Adrenal gland (tissue), 19 donors: ENCODE measurements at places on chromosomes 5 and 9. TPM values are rescaled to one million over a fixed set of nuclear protein-coding genes. Genes with fewer than 3 reads are reported as not detected.

DNA sequence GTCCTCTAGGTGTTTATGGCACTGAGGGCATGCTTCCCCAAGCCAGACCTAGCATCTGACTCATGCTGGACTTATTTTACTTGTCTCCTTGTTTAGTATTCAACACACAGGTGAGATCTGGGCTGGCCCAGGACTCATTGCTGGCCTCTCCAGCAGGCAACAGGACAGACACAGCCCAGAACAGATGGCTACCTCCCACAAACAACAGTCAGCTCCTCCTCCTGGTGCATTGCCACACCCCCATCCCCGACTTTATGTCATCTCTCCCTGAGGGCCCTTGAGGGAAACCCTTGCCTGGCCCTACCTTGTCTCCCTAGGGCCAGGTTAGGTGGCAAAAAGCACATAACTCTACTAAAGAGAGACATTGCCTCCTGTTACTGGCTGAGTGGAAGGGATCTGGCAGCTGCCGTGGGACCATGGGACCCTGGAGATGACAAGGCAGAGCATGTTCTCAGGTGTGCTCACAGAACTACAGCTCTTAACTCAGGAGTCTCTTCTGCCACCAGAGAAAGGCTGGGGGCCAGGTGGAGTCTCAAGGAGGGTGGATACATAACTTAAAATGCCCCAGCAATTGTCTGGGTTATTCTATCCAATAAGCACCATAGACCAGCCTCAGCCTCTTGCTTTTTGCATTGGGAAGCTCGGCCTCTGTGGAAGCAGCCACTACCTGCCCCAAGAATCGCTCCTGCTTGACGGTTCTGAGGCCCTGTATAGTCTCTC lies 2.3 kb downstream of the ACSL6 start:
- no peak for DNase-seq

FNIP1 gene
- total RNA-seq = 52.6 TPM

DNA sequence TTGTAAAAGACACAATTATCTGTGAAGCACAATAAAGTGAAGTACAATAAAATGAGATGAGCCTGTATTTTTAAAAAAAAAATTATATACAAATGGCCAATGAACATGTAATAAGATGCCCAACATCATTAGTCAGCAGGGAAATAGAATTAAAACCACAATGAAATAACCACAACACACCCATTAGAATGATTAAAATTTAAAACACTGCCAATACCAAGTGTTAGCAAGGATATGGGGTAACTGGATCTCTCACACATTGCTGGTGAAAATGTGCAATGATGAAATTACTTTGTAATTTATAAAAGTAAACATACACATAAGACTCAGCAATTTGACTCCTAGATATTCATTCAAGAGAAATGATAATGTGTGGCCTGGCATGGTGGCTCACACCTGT lies 62.8 kb downstream of the SHOC1 start:
- DNase-seq = no peak

PAEP gene
- not detected for total RNA-seq

CAVIN4 gene
- not detected for total RNA-seq

TMEM174 gene
- not detected for total RNA-seq

PIP5K1B gene
- total RNA-seq = 19.3 TPM

DNA sequence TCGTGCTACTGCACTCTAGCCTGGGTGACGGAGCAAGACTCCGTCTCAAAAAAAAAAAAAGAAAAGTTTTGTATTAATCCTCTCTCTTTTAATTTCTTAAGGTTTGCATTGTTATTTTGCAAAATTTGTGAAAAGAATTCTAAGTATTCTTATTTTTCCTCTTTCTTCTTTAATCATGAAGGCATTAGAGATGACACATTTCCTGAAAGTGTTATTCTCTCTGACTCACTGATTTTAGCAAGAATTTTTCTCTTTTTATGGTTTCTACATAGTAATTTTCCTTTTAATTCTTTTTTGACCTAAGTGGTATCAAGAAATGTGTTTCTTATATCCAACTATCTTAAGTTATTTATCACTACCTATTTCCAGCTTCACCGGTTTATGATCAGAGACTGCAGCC lies 78.0 kb downstream of the NSUN2 start:
- DNase-seq = no peak

DNA sequence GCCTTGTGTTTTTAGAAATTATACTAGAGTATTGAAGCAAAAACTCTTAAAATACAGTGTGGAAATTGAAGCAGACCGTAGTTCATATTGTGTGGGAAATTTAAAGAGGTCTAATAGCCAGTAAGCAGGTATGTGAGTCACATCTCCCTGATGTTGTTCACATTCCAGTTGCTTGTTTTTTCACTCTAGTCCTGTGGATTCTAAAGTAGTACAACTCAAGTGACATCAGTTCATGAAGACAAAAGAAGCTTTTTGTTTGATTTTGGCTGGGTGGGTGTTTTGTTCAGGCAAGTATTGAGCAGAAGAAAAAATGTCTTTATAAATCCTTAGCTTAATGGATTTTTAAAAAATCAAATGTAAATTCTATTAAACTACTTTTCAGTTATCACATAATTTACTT lies 216.2 kb downstream of the MAN2A1 start:
- DNase-seq = no peak

- DNase-seq = no peak
Observed at GRCh38 chr5:139296862-139297326, 3.4 kb downstream of the MATR3 start.

BSPRY gene
- 2.9 TPM for total RNA-seq

- DNase-seq = no peak
Observed at GRCh38 chr9:16651446-16651964, 219.0 kb downstream of the BNC2 start.

- DNase-seq = no peak
Observed at GRCh38 chr9:36501727-36502126, 71.0 kb upstream of the MELK start.

DNA sequence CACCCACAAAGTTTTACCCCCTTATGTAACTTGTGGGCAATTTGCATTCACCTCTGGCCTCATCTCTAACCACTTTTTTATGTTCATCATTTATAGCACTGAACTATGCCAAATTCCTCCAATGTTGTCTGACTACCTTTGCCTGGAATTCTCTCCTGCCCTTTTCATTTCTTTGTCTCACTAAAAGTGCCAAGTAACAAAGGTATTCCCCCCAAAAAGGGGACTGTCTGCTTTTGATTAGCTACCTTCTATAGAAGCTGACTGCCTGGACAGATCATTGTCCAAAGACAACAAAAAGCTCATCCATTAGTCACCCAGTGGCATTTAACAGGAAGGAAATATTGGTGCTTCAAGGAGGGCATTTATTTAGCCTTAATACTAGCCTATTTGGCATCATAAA lies 189.9 kb upstream of the VCAN start:
- DNase-seq = no peak

- no peak for DNase-seq
Observed at GRCh38 chr9:93671020-93671338, 94.6 kb downstream of the PHF2 start.

GRCh38 chr9:37447111-37447510 lies 18.1 kb downstream of the ZBTB5 start:
- DNase-seq = no peak

DDX4 gene
- total RNA-seq = not detected

DNA sequence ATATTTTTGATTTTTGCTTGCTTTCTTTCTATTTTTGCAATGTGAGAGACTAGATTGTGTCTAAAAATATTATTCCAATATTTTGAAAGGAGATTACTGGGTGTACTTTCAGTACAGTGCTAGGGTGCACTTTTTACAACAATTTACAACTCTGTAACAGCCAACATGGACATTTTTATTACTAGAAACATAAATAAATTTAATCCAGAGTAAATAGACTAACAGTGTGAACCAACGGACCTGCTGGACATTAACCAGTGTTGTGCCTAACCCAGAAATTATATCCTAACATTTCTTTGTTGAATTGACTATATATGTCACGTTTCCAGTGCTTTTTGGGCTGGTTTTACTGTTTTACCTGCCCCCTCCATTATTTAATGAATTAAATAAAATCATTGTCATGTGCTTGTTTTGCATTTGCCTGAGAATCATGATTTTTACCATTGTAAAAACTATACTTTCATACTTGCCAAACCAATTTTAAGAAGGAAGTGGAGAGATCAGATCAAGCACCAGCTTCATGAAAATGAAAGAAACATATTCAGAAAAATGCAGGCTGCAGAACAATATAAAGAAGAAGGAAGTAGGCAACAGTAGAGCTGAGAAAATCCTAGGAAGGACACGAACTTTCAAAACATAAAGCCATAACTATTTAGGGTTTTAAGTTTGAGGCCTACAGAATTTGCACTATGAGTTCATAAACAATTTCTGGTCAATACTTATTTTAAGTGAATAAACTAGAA lies 400.8 kb upstream of the PIK3R1 start:
- DNase-seq = no peak

DNA sequence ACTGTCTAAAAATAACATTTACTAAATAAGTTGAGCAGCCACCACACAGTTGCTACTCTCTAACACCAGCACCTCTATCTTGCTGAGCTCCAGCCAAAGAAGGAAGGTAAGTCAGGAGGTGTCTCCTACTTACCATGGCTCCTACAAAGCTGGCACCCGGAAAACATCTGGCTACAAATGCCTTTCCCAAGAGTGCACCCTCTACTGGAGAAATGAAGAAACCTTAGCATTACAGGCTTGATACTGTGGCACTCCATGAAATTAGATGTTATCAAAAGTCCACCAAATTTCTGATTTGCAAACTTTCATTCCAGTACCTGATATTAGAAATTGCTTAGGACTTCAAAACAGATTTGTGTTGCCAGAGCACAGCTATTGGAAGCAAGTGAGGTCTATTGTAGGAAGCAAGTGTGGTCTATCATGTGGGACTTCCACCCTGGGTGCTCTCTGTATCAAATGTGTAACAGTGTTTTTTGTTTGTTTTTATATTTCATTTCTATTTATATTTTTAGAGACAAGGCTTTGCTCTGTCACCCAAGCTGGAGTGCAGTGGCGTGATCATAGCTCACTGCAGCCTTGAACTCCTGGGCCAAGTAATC lies 25.7 kb upstream of the RFK start:
- no peak for DNase-seq

NR5A1 gene
- 207 TPM for total RNA-seq

IL9 gene
- not detected for total RNA-seq

GRCh38 chr5:14359069-14360043 lies 216.2 kb downstream of the TRIO start:
- no peak for DNase-seq
